A549 treated with Hydrocortisone at 1 μM for 4 hours (cell line): ENCODE measurements at places on chromosomes 3 and 15. TPM values are rescaled to one million over a fixed set of nuclear protein-coding genes. Genes with fewer than 3 reads are reported as not detected.

The SPESP1 gene
- not detected in 5 replicates for total RNA-seq

The DUOXA1 gene
- 0.07 to 0.18 TPM (median 0.08 TPM) in 5 replicates for total RNA-seq

The GPR15 gene
- not detected in 5 replicates for total RNA-seq

The REC114 gene
- not detected in 5 replicates for total RNA-seq

The ANP32A gene
- 249 to 333 TPM (median 269 TPM) in 5 replicates for total RNA-seq

The GNAT1 gene
- total RNA-seq, result 0.21 TPM in 1 of 5 replicates, not detected in the others

The SPINK8 gene
- total RNA-seq, result not detected in 5 replicates

The GRM2 gene
- total RNA-seq, result 0.09 to 0.18 TPM (median 0.14 TPM) in 4 of 5 replicates, not detected in the other

The ABI3BP gene
- total RNA-seq, result 1.1 to 2.5 TPM (median 1.2 TPM) in 5 replicates

The PSMD2 gene
- 284 to 383 TPM (median 293 TPM) in 5 replicates for total RNA-seq

The AQP9 gene
- total RNA-seq, result 0.05 to 0.07 TPM (median 0.07 TPM) in 3 of 5 replicates, not detected in the others

The FMN1 gene
- 0.21 to 0.39 TPM (median 0.29 TPM) in 5 replicates for total RNA-seq

The LIPH gene
- 4.8 to 7.6 TPM (median 5.5 TPM) in 5 replicates for total RNA-seq

The KNG1 gene
- total RNA-seq, result 0.06 TPM in 1 of 5 replicates, not detected in the others

The GOLGA6D gene
- 0.03 to 0.08 TPM in 2 of 5 replicates, not detected in the others for total RNA-seq

The GHSR gene
- not detected in 5 replicates for total RNA-seq

The DAG1 gene
- 46.8 to 68.1 TPM (median 59.8 TPM) in 5 replicates for total RNA-seq

The SLC9C1 gene
- total RNA-seq, result not detected in 5 replicates

The CA12 gene
- total RNA-seq, result 166 to 192 TPM (median 183 TPM) in 5 replicates

The SOX14 gene
- total RNA-seq, result not detected in 5 replicates

The SLC12A1 gene
- not detected in 5 replicates for total RNA-seq

The DLEC1 gene
- 0.02 to 0.09 TPM (median 0.05 TPM) in 5 replicates for total RNA-seq

The RFTN1 gene
- 2.6 to 4.1 TPM (median 3.4 TPM) in 5 replicates for total RNA-seq

The FBXL2 gene
- total RNA-seq, result 7.3 to 8.7 TPM (median 7.4 TPM) in 5 replicates

The INKA1 gene
- 1.7 to 2.8 TPM (median 2.4 TPM) in 5 replicates for total RNA-seq

The TTC21A gene
- total RNA-seq, result 1.9 to 2.3 TPM (median 2.3 TPM) in 5 replicates

The EFL1 gene
- 20.0 to 27.8 TPM (median 23.6 TPM) in 5 replicates for total RNA-seq

The VIPR1 gene
- total RNA-seq, result 1.4 to 1.7 TPM (median 1.4 TPM) in 5 replicates

The ARL6 gene
- total RNA-seq, result 3.8 to 6.5 TPM (median 4.5 TPM) in 5 replicates

The EPHA3 gene
- not detected in 5 replicates for total RNA-seq

The KLHL6 gene
- total RNA-seq, result not detected in 5 replicates

The CSPG5 gene
- 0.84 to 1.1 TPM (median 1.1 TPM) in 5 replicates for total RNA-seq
